Stimulated activated CD8-positive, alpha-beta memory T cell treated with anti-CD3 and anti-CD28 coated beads, Interleukin-4, amount 100 ng/mL, for 4 hours (primary cell): ENCODE measurements at places on chromosomes 12 and 14.

DNA sequence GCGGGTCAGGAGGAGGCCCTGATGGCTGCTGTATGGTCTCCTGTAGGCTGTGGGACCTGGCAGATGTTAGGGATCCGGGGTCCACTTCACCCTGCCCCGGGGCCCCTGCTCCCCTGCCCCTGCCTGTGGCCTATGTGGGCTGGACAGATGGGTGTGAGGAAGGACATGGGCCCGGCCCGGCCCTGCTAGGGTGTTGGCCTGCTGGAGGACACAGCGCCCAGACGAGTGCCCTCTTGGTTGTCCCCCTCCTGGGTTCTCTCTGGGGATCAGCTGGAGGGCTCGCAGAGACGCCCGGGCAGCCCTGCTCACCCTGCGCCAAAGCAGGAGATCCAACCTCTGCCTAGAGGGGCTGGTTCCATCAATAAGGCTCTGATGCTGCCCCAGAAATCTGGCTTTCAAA, 36.2 kb downstream of the BEGAIN start:
- no peak for DNase-seq

- DNase-seq, result no peak
These were observed 70.9 kb upstream of the PIWIL1 start for GRCh38 chr12:130266751-130267150.

- no peak for DNase-seq
These were observed 3.0 kb upstream of the TBX3 start for GRCh38 chr12:114686773-114687500.

DNA sequence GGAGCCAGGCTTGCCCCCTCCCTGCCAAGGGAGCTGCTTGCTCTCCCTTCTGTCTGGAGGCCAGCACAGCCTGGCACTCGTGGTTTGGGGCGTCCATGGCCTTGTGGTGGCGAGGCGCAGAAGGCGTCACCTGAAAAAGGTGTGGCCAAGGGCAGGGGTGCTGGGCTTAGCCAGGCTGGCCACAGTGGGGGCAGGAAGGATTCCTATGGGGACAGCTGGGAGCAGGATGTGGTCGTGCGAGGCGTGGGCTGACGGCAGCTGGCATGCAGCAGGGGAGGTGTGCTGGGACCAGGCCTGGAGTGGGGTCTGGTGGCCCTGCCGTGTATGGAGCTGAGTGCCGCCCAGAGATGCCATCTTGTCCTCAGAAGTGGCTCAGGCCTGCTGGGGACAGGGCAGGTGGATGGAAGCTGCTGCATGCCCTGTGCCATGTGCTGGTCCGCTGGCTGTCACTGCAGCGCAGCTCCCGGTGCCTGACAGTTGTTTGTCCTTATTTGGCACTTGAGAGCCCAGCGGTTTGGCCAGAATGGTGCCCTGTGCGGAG, 30.0 kb downstream of the SH2B3 start:
- no peak for DNase-seq

DNA sequence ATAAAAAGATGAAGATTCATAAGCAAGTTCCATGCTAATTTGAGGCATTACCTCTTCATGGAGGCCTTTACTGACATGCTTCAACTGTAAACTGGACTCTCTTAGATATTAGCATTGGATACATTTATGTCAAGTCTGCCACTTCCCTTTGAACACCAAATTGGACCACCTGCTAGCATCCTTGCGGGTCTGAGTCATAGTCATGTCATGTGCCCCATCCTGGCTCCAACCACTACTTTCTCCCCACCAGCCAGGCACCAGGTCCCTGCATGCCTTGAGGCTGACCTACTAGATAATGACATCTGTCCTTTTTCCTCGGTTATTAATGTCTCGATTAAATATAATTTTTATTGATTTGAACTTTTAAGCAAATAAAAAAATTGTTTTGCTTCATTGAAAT, 32.9 kb upstream of the EEA1 start:
- DNase-seq, result no peak

GRCh38 chr12:6262211-6262610, 48.3 kb upstream of the PLEKHG6 start:
- no peak for DNase-seq

DNA sequence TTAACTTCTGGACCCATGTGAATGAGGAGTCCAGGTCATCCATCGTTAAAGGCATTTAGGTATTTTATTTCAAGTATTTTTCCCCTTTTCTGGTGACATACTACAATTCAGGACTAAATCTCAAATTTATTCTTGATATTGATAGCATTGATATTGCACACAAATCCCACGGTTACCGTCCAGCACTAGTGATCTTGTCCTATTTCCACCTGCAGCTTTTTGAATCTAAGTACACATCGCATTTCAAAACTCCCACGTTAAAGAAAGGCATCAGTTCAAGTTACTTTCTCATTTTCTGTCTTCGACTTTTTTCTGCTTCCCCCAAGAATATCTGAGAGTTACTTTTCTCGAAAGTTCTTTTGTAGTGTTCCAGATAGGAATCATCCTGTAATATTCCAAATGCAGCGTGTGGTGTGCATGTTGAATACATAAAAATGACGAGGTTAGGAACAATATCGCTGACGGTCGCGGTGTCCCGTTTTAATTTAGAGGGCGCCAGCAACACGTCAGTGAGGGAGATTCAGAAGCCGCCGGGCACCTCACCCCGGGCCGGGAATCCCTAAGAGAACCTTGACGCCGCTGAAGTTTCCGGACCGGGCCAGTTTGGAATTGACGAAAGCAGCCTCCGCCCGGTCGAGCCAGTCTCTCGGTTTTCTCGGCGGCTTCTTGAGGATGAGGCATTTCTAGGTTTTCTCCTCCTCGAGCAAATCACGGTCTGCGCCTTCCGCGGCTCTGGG, 569 bp upstream of the RGS6 start:
- no peak for DNase-seq

DNA sequence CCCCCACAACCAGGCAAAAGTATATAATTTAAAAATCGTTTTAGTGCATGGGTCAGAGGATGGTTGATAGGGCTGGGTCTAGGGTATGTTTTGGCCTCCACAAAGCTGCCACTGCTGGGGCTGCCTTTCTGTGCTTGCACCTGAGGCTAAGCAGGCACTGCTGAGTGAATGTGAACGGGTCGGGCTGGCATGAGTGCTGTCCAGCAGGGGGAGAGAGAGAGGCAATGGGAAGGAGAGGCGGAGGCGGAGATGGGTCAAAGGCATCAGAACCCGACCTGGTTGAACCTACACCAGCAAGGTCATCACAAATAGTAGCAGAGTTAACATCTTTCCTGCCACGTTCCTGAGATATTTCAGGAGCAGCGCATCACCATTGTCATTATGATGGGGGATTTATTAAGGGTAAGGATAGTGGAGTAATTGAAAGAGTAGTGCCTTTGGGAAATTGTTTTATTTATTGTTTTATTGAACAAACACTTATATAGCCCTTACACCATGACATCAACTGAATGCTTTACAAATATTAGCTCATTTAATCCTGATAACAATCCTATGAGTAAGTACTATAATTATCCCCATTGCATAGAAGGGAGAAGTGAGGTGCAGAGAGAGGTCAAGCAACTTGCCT, 5.8 kb upstream of the NRXN3 start:
- DNase-seq, result no peak

DNA sequence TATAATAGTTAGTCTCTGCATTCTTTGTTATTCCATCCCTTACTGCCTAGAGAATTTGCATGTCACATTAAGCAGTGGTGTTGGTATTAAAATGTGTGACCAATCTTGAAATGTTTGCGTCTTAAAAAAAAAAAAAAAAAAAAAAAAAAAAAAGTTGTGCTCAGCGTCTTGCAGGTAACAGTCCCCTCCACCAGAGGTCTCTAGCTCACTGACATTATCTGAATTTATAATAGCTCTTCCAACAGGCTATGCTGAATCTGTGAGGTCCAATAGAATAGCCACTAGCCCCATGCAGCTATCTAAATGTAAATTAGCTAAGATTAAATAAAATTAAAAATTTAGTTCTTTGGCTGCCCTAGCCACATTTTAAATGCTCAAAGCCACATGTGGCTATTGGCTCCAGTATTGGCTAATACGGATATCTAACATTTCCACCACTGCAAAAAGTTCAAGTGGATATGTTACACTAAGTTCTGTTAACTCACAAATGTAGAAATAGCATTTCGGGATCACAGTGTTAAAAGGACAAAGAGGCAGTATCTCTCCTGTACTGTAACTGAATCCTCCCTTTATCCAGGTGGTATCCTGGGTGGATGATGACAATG, 28.7 kb downstream of the NKX2-8 start:
- DNase-seq, result no peak

DNA sequence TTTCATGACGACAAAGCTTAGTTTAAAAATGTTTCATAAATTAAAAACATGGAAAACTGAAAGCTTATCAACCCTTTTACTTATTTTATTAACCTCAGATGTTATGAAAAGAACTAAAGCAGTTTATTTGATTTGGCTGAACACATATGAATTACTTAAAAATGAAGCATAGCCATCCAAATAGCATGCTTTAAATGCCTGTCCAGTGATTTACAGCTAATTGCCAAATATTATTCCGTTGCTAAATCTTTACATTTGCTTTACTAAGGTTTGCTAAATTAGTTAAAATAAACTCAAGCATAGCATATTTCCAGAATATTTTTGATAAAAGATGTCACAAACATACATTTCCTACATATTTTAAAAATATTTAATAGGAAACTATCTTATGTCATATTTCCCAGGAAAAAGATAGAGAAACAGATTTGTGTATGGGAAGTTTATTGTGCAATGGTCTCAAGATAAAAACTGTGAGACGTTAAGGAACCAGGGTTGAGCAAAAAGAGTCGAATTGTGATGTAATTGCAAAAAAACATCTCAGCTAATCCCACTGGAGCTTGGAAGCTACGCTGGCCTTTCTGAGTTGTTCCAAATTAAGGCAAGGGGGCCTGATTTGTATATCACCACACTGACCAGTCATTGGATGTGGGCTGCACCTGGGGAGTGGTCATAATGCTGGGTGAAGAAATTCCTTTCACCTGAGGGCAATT, 25.8 kb downstream of the GPR135 start:
- no peak for DNase-seq

DNA sequence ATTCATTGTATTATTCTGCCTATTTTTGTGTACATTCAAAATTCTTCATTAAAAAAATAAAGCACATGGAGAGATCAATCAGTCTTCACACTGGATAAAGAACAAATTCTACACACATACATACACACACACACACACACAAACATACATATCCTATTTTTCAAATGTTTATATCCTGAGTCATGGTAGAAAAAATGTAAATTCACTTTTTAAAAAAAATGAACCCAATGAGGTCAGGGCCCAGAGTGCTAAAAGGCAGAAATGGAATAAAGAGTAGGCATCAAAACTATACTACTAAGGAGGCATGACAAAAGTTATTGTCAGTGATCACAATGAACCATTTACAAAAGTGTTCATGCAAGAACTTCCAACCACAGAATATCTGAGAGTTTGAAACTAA, 17.3 kb downstream of the GALC start:
- no peak for DNase-seq

DNA sequence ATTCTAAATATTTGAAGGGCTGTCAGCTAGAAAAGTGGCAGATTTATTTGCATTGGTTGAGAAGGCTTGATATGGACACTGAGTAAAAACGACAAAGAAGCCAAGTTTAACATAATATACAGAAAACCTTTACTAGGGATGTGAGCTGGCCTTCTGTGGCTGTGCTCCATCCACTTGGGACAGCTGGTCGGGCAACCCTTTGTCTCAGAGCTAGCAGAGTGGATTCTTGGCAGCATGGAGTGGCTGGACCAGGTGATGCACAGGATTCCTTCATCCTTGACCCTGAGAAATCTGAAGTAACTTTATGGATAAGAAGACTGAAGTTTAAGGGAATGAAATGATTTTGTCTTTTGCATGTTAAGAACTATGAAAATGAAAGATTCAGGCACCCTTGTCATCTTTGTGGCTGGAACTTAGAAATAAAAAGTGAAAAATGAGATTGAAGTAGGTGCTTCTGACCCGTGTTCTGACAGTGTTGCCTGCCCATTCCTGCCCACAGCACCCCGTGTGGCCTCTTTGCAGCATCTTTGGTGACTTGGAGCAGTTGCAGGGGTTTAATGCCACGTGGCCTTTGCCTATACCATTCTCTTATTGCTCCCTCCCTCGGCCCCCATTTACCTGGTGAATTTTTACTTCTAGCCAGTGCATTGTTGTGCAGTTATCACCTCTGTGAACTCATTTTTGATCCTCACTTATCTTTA, 32.6 kb downstream of the PELI2 start:
- DNase-seq, result no peak

DNA sequence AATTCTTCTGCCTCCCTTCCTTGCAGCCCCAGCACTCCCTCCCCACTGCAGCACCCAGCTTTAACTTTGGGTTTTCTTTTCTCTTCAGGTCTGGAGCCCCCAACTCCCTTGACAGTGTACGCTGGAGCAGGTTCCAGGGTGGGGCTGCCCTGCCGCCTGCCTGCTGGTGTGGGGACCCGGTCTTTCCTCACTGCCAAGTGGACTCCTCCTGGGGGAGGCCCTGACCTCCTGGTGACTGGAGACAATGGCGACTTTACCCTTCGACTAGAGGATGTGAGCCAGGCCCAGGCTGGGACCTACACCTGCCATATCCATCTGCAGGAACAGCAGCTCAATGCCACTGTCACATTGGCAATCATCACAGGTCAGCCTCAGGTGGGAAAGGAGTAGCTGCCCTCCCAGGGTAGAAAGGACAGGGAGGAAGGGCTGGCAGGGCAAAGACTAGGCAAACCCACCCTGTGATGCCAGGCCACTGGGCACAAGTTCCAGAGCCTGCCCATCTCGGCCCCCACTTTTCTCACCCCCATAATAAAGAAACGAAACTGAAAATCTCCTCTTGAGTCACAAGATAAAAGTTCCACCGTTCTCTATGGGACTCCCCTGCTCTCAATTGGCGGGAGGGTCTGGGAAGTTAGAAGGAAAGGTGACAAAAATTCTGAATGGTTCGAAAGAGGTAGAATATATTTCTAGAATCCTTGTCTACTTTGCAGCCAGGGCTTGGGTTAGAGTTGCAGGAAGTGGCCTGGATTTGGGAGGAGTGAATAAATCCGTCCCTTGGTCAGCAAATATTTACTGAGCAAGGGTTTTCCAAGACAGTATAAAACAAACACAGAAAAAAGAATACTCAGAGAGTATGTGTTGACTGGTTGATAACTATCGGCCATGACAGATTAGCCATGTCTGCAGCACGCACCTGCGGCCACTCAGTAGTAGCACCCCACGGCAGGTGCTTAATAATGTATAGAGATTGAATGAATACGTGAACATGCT, 3.2 kb downstream of the LAG3 start:
- no peak for DNase-seq
